Esophagus muscularis mucosa (tissue), 4 donors: ENCODE measurements at places on chromosomes 1 and 21. TPM values are rescaled to one million over a fixed set of nuclear protein-coding genes. Genes with fewer than 3 reads are reported as not detected.

- no peak for DNase-seq
Observed at GRCh38 chr1:99619583-99619982, 26.3 kb upstream of the PALMD start.

DNA sequence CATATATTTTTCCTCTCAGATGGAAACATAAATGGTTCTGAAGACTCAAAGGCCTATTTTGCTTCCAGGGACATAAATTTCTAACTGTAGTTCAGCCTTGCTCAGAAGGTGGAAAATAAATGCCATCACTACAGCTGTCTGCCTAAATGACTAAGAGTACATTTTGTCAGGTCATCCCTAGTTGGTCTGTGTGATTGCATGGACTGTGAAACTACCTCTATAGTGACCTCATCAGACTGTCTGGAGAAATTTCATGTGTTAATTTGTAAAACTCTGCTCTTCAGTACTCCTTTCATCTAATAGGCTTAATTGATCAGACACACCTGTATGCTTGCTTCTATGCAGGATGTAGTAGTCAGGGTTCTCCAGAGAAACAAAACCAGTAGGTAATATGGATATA lies 886.9 kb downstream of the AMY1C start:
- no peak for DNase-seq

DNA sequence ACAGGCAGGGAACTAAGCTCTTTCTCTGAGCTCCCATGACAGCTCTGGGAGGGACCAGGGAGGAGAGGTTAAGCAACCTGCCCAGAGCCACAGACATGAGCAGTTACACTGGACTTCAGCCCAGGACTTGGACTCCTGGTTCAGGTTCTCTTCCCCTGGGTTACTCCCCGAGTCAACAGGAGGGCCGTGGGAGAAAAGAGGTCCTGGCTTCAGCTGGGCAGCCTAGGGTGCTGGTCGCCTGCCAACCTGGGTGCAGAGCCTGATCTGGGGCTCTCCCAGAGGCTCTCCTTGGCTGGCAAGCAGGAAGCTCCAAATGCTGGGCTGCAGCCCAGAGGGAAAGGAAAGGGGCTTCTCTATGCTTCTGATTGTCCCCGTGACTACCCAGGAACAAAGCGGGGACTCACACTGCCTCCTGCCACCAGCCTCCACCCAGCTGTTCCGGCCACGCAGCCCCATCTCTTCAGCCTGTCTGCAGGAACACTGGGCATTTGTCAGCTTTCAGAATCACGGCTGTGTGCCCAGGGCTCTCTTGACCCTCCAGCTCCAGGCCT lies 141.8 kb downstream of the HIVEP3 start:
- no peak for DNase-seq

DNA sequence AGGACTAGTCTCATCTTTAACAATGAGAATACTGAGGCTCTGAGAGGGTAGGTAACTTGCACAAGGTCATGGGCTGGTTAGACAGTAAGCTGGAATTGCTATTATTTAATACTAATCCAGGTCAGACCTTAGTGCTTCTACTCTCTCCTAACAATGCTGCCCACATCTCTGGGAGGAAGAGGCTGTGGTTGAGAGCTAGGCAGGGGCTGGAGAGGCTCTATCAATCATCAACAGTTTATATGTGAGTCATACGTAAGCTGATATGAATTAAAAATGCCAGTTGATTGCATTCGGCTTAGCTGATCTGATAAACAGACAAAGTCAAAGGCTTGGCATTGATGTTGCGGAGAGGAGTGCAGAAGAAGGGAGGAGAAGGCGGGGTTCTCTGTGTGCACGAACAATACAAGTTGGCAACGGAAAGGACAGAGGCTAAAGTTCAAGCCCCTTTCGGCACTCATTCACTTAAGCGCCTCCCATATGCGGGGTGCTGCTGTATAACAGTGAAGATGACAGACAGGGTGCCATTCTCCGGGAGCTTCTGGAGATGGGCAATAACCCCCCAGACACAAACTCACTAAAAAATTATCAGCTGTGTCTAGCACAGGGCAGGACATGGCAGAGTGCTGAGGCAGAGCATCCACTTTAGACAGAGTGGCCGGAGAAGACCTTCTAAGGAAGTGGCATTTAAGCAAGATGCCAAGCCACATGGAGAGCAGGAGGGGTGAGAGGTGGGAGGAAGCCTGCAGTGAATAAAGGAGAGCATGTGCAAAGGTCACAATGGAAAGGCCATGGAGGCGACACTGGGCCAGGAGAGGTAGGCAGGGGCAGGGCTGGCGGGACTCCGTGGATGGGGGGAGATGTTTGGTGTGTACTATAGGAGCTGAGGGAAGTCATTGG lies 195.2 kb downstream of the ZSCAN20 start:
- DNase-seq, result no peak

The ITGB3BP gene
- total RNA-seq, result 38.2 TPM

DNA sequence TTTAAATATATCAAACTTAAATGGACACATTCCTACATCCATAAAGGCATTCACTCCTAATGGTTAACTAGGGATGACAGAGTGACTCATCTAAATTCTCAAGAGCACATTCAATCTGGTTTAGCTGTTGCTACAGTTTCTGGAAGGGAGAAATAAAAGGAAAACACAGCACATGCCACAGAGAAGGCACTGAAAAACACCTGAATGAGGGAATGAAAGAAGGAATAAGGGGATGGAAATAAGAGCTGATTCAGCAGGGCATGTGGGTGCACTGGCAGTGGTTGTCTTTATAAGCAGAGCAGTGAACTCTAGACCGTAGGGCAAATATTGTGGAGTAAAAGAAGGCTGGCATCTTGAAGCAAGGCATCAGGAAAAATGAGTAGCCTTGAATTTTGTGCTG lies 79.3 kb downstream of the LHX4 start:
- no peak for DNase-seq

GRCh38 chr1:145855426-145855948 lies 3.4 kb downstream of the PIAS3 start:
- DNase-seq, result no peak

DNA sequence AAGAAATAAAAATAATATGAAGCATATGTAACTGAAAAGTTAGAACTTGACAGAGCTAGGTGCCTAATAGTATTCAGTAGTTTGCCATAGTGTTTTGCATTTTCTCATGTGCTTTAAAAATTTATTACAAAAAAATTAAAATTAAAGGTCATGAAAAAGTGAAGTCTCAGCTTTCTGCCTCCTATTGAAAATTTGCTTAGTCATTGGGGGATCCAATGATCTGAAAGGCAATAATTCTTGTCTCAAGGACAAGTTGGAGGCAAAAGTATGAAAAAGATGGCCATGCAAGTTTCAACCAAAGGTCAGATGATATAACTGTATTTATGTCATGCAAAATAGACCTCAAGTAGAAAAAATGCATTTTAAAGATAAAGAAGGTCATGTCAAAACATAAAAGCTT lies 140.7 kb downstream of the DUSP10 start:
- DNase-seq, result no peak

DNA sequence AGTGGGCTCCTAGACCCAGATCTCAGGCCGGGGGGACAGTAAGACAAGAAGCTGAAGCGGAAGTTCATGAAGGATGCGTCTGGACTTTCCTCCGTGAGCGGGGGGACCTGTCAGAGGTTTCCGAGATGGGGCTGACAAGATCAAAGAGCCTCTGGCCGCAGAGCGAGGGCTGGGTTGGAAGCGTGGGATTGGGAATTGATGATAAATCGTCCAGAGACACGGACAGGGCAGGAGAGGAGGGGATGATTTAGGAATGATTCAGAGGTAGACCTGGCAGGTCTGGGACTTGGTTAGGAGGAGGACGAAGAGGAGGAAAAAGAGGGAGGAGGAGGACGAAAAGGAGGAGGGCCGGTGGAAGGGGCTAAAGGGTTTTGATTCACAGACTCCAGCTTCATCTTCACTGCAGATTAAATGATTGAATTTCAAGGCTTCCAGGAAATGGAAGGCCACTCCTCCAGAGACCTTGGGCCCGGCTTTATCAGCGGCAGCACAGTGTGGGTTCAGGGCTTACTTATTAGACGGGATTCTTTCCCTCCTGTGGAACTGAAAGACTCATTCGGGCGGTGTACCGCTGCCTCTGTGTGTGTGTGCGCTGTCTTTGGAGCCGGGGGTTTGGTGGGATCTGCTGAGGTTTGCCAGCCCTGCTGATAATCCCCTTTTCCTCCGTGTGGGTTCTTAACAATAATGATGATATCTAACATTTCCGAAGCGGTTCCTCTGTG lies 85.7 kb upstream of the SLC45A1 start:
- DNase-seq, result no peak

- DNase-seq, result no peak
Observed at GRCh38 chr1:152374451-152374850, 14.6 kb upstream of the FLG2 start.

DNA sequence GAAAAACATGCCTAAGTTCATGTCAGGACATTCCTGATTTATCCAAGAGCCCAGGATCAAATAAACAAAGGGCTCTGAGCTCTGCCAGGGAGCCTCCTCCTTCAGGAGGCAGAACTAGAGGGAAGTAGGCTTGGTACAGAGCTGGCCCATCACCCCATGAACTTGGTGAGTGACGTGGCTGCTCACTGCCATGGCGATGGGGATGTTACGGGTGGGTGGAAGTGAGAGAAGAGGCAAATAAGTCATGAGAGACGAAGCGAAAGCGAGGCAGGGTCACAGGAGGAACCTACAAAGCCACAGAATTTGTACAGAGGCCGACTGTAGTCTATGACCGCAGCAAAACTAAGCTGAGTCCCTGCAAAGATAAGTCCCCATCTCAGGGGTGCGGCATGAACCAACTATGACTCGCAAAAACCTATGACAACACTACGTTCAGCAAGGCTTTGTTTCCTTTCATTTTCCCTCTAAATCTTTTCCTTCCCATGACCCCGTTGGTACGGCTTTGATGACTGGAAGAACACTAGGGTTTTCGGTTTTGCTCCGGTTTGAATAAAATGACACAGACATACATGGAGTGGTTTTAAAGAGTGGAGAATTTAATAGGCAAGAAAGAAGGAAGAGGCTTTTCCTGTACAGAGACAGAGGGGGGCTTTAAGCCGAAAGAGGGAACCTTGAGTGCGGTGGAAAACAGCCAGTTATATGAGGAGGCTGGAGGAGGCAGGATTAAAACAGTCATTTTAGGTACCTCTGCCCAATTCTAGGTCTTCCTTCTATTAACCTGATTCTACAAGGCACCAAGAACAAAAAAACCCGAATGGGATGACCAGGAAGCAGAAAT lies 74.1 kb downstream of the CD46 start:
- DNase-seq, result no peak

GRCh38 chr1:7805460-7805859 lies 21.4 kb downstream of the PER3 start:
- no peak for DNase-seq

- no peak for DNase-seq
Observed at GRCh38 chr21:32320726-32321125, 22.1 kb downstream of the MRAP start.

The DEPDC1 gene
- not detected for total RNA-seq

DNA sequence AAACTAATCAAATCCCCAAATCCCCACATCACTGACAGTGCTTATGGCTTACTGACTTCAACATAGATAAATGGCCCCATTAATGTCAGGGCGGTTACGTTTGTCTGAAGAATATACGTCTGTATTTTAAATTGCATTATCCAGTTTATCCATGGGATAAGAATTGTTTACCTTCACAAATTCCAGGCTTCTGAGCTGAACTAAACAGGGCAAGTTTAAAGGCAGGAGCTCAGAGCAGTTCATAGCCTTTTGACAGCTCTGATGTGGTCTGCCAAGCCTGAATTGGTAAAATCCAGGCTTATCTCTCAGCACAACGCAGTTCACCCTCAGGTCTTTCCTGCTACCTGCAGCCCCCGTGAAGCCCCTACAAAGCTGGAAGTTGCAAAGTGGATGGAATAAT lies 79.5 kb upstream of the GREM2 start:
- DNase-seq, result no peak

The IL19 gene
- not detected for total RNA-seq

DNA sequence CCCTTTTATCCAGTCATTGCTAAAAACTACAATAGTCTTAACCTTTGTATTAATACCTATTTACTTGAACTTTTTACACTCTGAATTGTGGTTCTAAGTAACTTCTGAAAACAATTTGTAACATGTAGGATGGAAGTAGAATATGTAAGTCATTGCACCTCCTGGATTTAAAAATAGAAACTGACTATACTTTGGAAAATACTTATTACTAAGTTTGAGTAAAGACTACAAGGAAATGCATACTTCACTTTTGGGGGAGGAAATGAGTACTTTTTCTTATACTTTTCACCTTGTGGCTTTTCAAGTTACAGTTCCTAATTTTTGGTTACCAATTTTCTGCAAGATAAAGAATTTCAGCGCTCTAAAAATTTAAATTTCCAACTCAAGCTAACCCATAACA lies 8.7 kb downstream of the RGS18 start:
- no peak for DNase-seq

DNA sequence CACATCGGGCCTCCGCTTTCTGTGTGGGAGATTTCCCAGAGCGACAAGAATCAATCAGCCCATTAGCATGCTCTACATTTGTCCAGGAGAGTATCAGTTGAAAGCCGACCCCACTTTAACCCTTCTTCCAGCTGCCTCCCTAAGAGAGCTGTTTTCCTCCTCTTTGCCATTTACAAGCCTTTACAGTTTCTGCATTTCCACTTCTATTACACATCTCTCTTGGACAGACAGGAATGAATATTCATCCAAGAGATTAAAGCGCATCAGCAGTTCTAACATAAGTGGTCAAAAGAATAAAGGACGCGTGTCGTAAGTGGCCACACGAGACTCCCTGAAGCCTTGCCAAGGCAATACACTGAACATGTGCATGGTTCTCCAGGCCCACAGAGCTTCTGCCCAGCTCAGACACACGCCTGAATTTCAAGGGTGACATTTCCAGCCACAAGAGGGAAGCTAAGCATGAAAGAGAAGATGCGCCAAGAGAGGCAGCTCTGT lies 47.3 kb downstream of the FAM78B start:
- no peak for DNase-seq

- no peak for DNase-seq
Observed at GRCh38 chr1:1627829-1628753, 3.9 kb upstream of the MMP23B start.

DNA sequence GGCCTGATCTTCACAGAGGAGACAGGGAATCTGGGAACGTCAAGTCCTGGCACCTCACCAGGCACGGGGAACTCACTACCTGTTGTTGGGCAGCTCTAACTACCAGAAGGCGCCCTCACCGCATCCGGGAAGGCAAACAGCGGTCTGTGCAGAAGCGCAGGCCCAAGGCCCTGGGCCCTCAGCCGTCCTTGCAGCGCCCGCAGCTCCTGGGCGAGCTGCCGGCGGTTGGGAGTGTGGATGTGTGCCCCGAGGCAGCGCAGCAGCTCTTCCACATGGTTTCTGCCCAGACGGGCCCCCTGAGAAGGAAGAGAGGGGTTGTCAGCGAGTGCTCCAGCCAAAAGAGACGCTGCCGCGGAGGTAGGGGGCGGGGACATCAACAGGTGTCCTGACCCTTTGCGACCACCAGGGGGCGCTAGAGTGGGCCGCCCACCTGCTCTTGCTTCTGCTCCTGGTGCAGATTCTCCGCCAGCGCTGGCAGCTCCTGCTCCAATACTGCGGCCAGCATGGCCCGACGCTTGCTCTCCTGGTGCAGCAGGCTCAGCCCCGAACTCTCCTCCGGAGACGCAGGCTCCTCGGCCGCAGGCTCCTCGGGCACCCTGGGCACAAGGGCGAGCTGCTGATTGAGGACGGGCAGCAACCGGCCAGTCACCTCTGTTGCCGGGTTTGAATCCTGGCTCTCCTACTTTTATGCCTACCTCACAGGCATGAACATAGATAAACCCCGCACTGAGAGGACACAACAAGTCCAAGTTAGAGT lies 9.3 kb downstream of the MAP3K6 start:
- DNase-seq, result no peak

GRCh38 chr21:45330851-45331261 lies 43.2 kb upstream of the POFUT2 start:
- DNase-seq, result no peak
